GM04503 (cell line): ENCODE measurements at places on chromosomes 4 and X.

- no peak for DNase-seq
Measured at GRCh38 chrX:153582896-153583295, 16.0 kb downstream of the CCNQ start.

DNA sequence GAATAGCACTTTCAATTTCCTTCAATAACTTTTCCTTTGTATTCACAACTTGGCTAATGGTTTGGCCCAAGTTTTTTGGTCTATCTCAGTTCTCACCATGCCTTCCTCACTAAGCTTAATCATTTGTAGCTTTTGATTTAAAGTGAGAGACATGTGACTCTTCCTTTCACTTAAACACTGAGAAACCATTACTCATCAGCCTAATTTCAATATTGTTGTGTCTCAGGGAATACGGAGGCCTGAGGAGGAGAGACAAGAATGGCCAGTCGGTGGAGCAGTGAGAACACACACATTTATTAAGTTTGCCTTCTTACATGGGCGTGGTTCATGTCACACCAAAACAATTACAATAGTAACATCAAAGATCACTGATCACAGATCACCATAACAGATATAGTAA, 56.7 kb downstream of the TSPAN5 start:
- no peak for DNase-seq

GRCh38 chr4:3874525-3875110, 108.4 kb downstream of the ADRA2C start:
- DNase-seq: no peak

GRCh38 chr4:7872264-7872771, 67.3 kb downstream of the AFAP1 start:
- peak; percentile 85 for DNase-seq

DNA sequence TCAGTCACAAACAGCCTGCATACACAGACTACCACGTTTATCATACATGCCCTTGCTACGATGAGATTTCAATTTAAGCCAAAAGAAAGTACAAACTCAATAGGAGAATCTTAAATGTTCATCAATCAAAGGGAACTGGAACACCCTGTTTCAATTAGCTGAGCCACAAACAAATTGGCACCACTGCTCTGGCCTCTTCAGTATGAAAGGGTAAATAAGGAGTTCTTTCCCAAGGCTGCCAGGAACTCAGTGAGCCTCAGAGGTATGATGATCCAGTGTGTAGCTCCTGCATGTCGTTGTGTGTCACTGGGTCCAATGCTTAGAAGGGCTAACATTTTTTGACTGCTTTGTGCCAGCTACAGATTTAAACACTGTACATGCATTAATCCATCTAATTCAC, 5.4 kb downstream of the RNF150 start:
- no peak for DNase-seq

- no peak for DNase-seq
Measured at GRCh38 chr4:169064296-169064695, 54.2 kb upstream of the CBR4 start.

DNA sequence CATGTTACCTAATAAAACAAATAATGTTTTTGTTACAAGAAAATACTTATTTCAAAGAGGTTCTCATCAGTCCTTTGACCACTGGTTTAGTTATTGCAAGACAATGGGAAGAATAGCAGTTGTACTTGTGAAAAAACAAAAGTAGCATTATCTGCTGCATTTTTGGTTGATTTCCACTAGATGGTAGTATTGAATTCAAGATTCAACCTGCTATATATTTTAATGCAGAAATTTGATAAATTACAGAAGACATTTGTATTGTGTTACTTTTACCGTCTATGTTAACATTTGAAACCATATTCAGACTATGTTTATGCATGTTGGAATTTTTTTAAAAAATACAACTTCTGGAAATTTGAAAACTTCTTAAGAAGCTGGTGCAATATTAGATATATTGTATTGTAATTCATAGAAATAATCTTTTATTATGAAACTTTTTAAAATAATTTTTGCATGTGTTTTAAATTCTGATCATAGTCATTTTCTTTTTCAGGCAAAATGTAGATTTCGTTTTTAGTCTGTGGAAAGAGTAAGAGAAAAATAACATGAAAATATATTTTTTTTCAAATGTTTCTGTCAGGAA, 56.4 kb downstream of the SPCS3 start:
- no peak for DNase-seq

DNA sequence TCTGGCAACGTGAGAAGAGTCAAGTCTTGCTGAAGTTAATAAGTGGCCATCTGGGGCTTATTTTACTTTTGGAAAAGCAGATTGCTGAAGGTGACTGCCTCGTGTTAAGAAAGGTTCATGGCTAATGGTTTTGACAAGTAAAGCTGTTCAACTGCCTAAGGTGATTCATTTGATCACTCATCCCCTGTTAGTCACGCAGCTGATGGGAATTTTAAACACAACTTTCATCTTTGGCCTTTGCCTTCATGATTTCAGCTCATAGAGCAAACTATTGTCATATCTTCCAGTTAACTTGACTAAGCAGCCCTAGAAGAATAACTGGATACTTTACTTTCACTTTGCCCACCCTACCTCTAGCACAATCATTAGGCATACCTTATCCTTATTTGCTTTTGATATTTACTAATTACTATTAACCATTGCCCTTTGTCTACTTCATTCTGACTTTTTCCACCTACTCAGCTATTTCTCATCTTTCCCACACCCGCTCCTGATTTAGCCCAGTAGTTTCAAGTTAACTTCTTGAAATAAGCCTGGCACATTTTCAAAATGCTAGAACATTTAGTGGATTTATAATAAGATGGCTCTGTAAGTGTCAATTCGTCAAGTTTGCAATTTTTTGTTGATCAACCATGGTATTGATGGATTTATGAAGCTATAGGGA, 170.6 kb upstream of the S100G start:
- no peak for DNase-seq

- DNase-seq: no peak
Measured at GRCh38 chrX:18596096-18596495, 75.8 kb downstream of the RS1 start.

DNA sequence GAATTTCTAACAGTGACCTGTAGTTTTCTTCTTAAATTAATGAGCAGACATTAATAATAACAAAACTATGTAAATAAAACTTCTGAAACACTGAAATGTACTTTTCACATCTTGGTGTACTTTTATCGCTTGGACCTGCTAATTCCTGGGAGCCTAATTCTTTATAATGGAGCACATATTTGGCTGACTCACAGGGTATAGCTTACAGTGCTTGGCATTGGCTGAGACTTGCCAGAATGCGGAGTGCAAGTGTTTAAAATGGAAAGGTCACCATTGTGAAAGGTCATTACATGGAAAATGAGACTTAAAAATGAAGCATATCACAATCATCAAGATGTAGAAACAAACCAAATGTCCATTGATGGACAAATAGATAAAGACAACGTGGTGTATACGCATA, 137.3 kb upstream of the PDLIM3 start:
- no peak for DNase-seq

GRCh38 chr4:107780665-107781064, 44.1 kb upstream of the SGMS2 start:
- DNase-seq: no peak

- DNase-seq: no peak
Measured at GRCh38 chr4:82592639-82593038, 30.9 kb upstream of the TMEM150C start.

- no peak for DNase-seq
Measured at GRCh38 chr4:17376205-17376604, 135.7 kb downstream of the QDPR start.

GRCh38 chrX:46381630-46382029, 163.6 kb downstream of the ZNF674 start:
- no peak for DNase-seq

DNA sequence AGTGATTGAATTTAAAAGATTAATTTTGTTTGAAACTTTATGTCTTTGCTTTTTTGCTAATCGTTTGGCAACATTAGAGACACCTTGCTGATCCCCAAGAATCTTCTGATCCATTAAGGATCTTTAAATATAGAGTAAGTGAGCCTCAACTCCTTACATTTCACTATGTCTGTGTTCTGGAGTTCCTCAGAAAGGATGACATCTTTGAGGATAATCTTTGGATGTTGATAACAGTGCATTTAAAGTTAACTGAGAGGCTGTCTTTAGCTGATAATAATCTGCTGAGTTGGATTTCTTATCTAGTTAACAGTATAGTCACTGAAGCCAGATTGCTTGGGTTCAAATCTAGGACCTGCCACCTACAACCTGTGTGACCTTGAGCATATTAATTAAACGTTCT, 221.6 kb upstream of the EMCN start:
- DNase-seq: no peak

DNA sequence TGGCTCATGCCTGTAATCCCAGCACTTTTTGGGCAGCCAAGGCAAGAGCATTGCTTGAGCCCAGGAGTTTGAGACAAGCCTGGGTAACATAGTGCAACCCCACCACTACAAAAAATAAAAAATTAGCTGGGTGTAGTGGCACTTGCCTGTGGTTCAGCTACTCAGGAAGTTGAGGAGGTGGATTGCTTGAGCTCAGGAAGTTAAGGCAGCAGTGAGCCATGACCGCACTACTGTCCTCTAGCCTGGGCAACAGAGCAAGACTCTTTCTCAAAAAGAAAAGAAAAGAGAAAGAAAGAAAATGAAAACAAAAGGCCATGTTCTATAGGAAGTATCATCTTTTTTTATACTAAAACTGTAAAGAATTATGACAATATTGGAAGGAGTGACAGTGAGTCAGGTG, 38.5 kb downstream of the NEK1 start:
- DNase-seq: no peak

DNA sequence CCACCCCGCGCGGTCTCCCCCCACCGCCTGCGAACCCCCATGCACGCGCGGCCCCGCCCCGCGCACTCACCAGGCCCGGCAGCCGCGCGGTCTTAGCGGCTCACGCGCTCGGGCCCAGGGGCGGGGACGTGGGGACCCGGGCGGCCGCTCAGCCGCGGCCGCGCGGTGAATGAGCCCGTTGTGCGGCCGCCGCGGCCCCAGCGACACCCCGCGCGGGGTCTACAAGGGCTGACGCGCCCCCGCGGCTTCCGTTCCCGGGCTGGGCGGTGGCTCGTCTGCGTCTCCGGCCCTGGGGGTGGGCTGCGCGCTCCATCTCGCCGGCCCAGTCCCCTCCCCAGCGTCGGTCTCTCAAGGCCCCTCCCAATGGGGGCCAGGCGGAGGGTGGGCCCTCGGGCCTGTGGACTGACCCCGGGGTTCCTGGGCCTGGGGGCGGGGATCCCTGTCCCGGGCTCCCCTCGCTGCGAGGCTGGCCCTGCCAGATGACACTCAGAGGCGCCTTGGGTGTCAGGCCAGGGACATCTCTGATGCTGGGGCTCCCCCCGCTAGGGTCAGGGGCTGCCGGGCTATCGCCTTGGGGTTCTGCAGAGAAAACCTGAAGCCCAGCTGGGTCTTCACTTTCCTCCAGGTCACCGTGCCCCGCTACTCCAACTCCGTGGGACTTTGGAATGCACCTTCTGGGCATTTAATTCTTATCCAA, 4.3 kb upstream of the SLC26A1 start:
- DNase-seq: no peak

DNA sequence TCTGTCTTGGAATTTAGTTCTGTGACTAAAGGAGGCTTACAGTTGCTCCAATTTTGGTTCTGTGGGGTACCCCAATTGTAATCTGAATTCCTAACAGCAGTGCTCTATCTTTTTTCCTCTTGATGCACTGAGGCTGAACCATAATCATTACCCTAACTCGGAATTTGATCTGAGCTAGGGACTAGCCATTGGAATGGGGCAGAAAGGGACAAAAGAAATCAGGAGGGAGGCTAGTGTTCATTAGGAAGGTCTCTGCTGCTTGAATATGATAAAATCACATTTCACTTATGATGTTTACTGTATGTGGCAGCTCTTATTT, 2.7 kb downstream of the KLF3 start:
- DNase-seq: no peak

DNA sequence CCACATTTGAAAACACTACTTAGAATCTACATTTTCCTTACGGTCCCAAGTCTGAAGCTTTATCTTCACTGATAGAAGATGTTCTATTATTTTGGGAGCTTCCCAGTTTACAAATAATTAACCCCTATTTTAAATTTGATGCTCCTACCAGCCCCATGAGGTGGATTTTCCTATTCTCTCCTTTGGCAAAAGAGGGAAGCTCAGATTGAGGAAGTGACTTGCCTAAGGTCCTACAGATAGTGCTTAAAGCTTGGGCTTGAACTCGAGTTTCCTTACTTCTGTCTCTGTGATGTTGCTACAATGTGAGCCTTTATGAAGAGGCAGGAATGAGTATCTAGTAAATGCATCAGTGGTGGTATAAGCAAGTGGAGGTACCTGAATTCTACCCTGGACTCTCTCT, 27.5 kb downstream of the HEPH start:
- DNase-seq: no peak

DNA sequence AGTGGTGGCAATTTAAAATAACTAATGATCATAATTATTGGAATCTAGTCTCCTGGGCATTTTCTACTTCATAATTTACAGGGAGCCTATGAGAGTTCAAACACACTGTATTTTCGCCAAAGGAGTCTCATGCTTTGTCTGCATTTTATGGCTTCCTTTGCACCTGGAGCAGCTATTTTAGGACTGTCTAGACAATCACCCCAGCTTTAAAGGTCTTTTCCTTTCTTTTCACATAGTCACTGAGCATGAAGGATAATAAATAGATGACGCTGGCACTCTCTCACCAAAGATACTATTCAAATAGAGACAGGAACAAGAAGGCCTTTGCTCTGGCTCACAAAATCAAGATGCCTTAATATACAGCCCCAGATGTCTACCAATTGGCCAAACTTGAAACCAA, 43.0 kb downstream of the AMELX start:
- DNase-seq: no peak

GRCh38 chr4:6663596-6664393, 23.3 kb downstream of the MRFAP1 start:
- DNase-seq: no peak
